GM06990 (cell line): ENCODE measurements at places on chromosomes 2 and 18.

DNA sequence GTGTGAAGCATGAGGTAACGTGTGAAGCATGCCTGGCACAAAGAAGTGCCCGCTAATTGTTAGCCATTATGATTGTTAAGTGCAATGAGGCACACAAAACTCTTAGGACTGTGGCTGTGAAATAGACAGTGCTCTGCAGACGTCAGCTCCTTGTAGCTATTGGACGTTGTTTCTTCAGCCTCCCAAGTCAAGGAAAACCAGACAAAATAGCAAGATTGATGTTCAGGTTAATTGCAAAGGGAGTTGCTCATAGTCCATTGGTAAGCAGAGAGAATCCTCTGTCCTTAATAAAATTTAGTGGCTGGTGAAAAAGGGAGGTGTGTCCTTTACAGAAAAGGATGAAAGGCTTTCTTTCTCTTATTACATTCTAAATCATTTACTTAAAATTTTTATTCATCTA lies 54.6 kb upstream of the MBP start:
- DNase-seq = no peak

- DNase-seq = peak; percentile 19
Observed at GRCh38 chr2:120109186-120110061, 96.5 kb downstream of the EPB41L5 start.

- no peak for DNase-seq
Observed at GRCh38 chr2:176088048-176088936, 4.2 kb upstream of the HOXD13 start.

DNA sequence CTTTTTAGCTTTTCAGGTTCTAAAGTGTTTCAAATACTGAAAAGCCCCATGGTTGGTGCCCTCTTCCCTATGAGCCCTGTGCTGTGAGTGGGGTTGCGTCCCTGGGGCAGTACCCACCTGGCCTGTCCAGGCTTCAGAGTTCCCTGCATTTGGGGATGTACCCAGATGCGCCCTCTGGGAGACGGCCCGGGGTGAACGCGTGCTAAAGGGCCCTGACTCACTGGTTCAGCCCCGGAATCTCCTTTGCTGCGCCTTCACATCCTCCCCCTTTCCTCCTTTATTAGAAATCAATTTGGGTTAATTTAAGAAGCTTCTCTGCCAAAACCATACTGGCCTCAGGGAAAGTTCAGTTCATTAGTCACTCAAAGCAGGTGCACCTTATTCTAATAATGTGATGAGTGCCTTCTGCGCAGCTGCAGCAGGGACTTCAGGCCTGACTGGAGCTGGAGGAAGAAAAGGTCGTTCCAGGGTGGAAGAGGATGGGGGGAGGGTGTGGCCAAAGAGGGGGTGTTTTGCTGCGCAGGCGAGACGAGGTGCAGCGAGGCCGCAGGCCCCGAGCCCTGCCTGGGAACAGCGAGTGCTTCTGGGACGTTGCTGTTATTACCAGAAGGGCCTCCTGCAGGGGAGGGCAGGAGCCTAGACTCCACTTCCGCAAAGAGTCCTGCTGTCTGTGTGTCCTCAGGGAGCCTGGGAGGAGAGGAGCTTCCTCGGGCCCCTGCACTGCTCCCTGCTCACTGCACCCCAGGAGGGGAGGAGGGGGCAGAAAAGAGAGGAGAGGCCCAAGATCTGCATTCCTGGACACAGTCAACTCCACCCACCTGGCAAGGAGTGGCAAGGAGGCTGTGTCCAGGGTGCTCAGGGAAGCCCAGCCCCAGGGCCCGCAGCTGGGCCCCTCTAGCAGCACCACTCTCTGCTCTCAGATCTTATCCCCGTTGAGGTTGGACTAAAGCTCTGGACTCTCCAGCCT lies 223.2 kb upstream of the PXDN start:
- DNase-seq = no peak

- DNase-seq = no peak
Observed at GRCh38 chr18:3466045-3466444, 16.1 kb downstream of the TGIF1 start.

DNA sequence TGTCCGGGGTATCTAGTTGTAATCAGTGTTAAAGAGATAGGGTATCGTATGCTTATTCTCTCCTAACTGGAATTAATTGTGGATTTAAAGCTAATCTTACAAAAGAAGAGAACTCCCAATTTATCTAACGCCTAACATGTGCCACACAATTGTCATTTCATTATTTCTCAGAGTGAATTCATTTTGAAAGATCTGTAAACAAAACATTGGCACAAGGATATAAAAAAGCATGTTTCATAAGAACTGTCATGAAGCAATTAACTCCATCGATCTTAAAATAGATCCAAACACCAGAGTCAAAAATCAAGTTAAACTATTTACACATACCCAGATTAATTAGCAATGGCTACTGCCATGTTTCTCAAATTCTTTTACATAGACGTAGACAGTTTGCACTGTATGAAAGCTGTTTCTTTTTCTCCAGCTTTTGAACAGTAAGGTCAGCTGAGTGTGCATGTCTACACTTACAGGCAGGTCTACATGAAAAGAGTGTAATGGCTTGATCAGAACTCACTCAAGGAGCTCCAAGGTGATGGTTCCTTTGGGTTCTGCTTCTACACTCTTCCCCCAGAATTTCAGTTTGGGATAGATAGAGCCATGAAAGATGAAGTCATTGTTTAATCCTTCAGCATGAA lies 38.8 kb downstream of the CABYR start:
- no peak for DNase-seq

DNA sequence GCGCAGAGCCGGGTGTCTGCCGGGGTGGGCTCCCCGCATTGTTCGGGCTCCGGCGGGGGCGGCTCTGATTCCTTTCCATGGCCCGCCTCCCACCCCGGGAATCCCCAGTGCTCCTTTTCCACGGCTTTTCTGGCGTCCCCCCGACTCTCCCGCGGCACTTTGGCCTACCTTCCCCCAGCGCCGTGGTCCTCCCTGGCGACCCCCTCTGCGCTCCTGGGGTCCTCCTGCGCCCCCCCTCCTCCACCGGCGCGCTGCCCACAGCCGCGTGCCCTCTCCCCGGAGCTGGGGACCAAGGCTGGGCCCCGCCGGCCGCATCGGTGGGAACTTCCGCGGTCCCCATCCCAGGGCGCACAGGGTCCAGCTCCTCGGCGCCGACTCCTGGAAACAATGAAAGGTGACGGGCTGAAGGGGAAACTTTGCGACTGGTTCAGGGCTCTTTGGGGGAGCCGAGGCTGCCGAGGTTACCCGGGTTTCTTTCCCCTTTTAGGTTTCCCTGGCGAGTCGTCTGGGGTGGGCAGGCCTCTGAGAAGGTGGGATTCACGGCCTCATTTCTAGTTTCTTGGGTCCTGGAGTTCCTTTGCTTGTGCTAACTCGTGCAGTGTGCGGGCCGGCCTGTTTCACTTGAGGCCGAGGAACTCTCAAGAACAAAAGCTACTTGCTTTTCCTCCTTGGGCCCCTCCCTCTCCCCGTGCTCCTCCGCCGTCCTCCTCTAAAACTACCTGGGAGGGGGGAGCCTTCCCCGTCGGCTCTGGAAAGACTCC lies 2.2 kb downstream of the TGIF1 start:
- no peak for DNase-seq

GRCh38 chr18:62634979-62635630 lies 80.2 kb upstream of the PHLPP1 start:
- no peak for DNase-seq

- DNase-seq = no peak
Observed at GRCh38 chr18:55228191-55228590, 268.9 kb upstream of the CCDC68 start.

GRCh38 chr2:15316370-15316814 lies 244.7 kb downstream of the NBAS start:
- DNase-seq = no peak

GRCh38 chr18:13354402-13354801 lies 135.8 kb downstream of the LDLRAD4 start:
- DNase-seq = no peak

GRCh38 chr18:33706391-33706790 lies 128.4 kb downstream of the ASXL3 start:
- no peak for DNase-seq

DNA sequence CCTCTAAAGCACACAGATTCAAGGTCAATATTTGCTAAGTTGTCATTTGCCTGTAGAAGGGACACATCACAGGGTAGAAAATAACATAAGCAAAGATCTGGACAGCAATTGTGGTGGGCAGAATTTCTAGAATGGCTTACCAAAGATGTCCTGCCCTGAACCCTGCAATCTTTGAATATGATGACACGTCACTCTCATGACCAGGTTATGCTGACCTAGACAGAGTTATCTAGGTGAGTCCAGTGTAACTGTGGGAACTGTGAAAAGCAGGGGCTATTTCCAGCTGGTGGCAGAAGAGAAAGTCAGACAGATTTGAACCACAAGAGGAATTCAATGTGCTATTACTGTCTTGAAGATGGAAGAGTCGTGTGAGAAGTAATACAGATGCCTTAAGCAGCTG lies 112.3 kb upstream of the CNGA3 start:
- DNase-seq = no peak

DNA sequence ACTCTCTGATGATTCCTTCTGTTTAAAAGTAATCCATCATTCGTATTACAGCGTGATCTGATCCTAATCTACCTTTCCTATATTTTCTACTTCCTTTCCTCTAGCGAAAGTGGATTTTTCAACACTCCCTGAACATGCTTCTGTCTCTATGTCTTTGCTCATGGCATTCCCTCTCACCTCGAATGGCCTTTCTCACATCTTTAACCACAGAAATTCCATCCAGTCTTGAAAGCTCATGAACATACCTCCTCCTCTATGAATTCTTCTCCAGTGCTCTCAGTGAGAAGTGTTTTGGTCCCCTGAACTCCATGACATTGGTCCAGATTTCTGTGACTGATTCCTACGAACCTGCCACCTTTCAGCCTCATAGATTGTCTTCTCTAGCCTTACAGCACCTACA lies 323.2 kb downstream of the RAD51AP2 start:
- DNase-seq = no peak

DNA sequence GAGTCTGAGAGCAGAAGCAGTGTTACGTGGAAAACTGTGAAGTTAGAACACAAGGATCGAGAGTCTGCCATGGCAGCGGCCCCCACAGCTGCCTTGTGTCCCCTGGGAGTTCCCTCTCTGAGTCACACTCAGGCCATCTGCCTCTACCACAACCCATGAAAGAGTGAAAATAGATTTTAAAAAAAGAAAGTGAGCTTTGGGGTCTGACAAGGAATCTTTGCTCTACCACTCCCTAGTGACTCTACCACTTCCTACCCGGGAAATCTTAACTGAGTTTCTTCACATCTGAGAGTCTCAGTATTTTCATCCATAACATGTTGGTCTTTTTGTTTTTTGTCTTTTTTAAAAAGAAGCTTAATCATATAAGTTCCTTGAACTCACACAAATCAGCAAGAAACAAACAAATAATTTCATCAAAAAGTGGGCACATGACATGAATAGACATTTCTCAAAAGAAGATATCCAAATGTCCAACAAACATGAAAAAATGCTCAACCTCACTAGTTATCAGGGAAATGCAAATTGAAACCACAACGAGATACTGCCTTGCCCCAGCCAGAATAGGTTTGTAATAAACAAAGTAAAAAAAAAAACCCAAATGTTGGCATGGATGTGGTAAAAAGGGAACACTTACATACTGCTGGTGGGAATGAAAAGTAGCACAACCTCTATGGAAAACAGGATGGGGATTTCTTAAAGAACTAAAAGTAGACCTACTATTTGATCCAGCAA lies 2.4 kb upstream of the MSGN1 start:
- peak; percentile 75 for DNase-seq

- DNase-seq = no peak
Observed at GRCh38 chr2:238897122-238897880, 49.4 kb downstream of the TWIST2 start.

DNA sequence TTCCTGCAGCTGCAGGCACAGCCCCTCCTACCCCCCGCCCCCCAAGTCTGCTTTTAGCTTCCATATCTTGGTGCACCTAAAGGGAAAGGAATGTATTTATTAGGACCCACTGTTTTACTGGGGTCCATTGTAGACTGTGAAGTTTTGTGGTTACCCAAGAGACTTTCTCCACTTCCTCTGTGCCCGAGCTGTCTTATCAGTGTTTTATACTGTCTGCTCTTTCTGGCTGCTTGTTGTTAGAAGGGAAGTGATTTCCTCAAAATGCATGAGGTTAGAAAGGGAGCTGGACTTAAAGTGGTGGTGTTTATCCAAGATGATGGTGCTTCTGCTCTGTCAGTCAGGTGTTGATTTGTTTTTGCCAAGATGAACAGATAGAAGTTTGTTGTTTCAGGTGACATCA lies 85.0 kb downstream of the PTH2R start:
- DNase-seq = no peak

DNA sequence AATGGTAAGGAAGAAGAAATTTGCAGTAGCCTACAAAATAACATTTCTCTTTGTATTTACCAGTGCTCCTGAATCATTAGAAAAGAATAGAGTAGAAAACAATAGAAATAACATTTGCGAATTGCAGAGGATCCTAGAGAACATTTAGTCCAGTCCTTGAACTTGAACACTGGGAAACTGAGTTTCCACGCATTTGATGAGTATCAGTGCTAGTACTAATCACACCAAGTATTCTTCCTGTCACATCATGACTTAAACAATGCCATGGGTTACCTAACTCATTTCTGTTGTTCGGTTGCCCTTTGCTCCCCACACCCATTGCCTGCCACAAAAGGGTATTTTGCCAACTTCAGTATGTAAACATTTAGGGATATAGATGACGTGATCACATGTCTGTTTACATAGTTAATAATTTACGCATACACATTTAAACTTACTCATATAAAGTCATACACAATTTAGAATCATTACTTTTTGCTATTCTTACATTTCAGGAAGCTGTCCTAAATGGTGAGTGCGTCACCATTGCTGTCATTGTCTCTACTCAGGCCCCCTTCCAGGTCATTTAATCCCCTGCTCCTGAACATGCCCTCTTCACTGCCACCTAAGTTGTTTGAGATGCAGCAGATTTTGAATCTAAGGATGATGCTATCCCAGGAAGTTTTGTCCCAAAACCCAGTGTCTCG lies 42.3 kb downstream of the CRIM1 start:
- DNase-seq = no peak

GRCh38 chr18:62723666-62724281 lies 8.4 kb downstream of the PHLPP1 start:
- DNase-seq = no peak

- no peak for DNase-seq
Observed at GRCh38 chr18:70672581-70672980, 383.7 kb downstream of the SOCS6 start.

- no peak for DNase-seq
Observed at GRCh38 chr2:202317080-202317857, 51.7 kb downstream of the NOP58 start.

DNA sequence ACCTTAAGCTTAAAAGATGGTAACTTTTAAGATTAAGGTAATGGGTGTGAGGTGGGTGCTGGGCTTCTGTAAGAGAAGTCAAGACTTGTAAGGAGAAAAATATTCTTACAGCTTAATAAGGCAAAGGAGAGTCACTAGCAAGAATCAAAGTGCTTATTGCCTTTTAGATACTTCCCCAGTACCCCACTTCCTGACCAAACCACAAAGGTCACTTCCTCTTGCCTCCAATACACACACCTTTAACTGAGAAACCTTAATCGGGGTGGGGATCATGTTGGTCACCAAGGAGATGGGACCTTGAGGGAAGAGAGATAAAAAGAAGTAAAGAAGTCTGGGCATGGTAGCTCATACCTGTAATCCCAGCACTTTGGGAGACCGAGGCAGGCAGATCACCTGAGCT lies 10.6 kb upstream of the ATG16L1 start:
- DNase-seq = peak; percentile 56

- DNase-seq = no peak
Observed at GRCh38 chr18:5842653-5843052, 52.7 kb downstream of the TMEM200C start.

- DNase-seq = no peak
Observed at GRCh38 chr2:10126632-10127026, 4.1 kb downstream of the RRM2 start.
